ENCODE measurements at places on chromosomes 1 and 21.

DNA sequence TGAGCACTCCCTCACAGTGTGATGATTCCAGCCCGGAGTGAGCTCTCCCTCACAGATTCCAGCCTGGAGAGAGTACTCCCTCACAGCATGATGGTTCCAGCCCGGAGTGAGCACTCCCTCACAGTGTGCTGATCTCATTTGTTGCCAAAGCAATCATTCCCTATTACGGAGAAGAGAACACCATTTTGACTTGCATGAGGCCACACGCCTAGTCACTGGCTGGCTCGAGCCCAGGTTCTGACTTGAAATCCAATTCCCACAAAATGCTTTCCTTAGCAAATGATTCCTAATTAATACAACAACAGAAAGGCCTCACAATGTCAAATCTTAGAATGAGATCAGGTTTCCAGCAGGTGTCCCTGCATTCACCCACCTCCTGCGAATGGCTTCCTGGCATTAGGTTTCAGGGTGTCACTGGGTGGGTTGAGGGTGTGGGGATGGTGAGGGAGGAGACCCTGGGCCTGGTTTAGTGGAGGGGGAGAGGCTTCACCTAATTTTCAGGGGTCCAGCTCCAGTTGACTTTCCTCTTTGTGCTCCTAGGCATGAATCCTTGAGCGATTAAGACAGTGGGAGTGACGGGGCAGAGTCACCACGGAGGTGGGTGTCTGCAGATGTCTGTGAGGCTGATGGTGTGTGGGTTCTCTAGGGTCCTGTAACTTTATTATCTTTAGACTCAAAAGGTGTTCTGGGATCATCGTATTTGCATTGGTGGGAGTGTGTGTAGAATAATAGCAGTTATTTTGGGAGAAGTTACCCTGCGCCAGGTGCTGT is 158.5 kb downstream of the KCNJ6 start:
- no peak for DNase-seq

DNA sequence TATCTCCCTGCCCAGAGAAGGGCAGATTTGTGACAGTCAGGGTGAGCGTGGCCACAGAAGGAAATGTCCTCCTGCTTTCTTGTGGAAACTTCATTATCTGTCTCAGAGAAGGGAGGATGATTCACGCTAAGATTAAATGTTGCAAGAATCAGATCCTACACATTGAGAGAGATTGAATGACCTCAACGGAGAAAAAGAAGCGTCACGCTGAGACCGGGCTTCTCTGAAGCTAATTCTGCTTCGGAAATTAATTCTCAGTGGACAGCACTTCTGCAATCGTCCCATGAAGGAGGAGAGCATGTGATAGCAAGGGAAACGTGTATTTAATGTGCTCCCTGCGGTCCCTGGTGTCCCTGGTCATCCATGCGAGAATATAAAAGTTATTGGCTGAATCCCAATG is 19.8 kb upstream of the C1orf21 start:
- DNase-seq = no peak

- no peak for DNase-seq
Measured at GRCh38 chr1:224256640-224257039, 73.3 kb downstream of the NVL start.

- no peak for DNase-seq
Measured at GRCh38 chr1:42258218-42258617, 76.8 kb downstream of the FOXJ3 start.

- DNase-seq = no peak
Measured at GRCh38 chr21:31216206-31216605, 127.9 kb downstream of the TIAM1 start.

DNA sequence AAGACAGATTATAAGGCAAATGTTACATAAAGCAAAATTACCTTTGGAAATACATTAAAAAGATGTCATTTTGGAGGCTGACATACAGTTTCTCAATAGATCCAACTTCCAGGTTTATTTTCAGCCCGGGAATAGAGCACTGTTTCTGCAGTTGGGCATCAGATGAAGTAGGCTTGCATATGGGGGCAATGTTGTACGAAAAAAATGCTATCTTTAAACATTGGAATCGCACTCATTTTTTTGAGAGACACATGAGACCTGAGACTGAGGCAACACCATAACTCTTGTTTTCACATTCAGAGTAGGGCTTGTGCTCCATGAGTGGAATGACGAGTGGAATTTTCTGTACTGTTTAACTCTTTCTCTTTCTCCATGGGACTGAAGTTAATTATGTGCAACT is 122.4 kb upstream of the ZRANB2 start:
- no peak for DNase-seq

DNA sequence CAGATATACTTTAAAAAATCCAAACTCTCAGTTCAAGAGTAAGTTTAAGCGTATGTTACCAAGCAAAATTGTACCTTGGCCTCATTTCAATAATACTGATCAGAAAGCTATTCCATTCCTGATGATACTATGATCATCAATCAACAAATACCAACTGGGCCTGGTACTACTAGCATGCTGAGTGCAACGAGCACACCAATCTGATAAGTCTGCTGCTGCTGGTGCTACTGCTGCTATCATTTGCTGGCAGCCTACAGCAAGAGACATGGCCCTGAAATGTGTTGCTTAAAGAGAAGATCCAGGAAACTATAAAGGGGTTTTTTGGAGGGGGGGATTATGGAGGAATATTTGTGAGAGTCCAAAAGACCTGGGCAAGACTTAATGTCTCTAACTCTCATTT is 39.7 kb downstream of the NME7 start:
- DNase-seq = no peak

DNA sequence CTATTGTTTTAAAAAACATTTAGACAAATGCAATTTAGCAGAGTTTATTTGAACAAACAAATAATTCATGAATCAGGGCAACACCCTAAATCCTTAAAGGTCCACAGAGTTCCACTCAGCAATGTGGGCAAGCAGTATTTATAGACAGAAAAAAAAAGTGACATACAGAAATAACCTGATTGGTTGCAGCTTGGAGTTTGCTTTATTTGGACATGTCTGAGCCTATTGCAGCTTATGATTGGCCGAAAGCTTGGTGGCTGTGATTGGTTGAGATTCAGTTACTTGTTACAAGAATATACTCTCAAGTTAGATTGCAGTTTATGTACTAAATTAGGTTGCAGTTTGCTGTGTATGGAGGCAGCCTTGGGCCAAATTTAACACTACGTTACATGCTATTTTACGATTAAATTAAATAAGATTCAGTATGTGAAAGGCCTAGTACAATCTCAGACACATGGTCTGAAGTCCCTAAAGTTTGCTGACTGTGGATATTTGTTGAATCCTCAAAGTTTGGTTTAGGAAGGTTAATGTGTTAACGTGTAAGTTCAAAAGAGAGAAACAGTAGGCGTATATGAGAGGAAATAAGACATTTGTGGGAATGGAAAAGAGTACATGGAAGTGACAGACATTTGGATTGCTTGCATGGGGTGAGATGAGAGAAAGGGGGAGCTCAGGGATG is 6.9 kb upstream of the CAMSAP2 start:
- no peak for DNase-seq

DNA sequence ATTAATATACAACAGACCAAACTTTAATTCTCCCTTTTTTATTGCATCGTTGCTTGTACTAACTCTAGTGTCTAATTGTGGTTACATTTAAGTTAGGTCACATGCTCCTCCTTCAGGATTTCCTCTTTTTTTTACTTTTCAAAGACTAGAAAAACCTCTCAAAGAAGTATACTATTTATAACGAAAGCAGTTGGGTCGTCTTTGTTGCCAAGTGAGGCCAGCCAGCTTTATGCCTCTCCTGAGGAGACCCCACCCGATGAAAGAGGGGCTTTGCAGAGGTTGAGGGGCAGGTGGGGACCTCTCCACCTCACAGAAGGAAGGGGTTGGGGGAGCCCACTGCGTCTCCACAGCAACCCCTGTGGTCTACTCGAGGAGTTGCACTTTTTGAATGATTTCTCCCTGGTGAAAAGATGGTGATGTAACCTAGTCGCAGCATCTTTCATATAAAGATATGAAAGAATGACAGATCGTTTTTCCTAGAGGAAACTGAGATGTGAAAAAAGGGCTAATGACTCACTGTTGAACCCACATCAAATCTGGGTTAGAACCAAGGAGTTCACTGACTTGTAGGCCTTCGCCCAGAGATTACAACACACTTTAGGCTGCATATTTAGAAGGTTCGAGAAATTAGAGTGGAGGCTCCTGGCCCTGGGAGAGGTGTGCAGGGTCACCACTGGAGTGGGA is 6.4 kb downstream of the TGFB2 start:
- DNase-seq = no peak

DNA sequence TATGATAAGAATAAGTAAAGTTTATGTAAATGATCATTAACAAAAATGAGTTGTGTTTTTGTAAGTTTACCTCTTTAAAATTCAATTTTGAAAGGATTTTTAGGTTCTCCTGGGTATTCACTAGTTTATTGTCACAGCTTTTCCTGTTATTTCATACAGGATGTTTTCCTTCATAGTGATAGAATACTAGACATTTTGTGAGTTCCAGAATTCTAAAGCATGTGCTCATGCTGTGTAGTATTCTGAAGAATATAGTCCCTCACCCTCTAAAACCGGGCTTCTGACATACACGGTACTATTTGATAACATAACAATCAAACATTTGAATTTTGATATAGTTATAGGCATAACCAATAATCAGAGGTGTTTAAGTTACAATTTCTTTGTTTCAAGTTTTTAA is 10.7 kb downstream of the LRRC8C start:
- no peak for DNase-seq

- no peak for DNase-seq
Measured at GRCh38 chr1:21782349-21782867, 541 bp downstream of the USP48 start.

DNA sequence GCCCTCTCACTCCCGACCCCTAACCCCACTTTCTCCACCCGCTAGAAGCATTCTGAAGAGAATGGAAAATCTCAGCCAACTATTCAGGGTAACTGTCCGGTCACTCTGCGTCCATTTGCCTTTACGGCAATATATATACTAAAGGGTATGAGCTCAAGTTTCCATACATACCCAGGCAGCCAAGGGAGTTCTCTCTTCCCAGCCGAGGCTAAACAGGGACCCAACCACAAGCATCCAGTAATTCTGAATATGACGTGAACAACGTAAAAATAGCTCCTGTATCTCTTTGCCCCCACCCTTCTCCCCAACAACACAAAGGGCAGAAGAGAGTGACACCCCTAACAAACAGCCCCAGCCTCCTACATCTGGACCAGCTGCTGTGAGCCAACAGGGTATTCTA is 67.7 kb downstream of the SSBP3 start:
- no peak for DNase-seq

GRCh38 chr1:228882771-228883450 is 147.6 kb downstream of the RHOU start:
- no peak for DNase-seq

GRCh38 chr1:245007852-245008251 is 143.5 kb upstream of the HNRNPU start:
- DNase-seq = no peak

DNA sequence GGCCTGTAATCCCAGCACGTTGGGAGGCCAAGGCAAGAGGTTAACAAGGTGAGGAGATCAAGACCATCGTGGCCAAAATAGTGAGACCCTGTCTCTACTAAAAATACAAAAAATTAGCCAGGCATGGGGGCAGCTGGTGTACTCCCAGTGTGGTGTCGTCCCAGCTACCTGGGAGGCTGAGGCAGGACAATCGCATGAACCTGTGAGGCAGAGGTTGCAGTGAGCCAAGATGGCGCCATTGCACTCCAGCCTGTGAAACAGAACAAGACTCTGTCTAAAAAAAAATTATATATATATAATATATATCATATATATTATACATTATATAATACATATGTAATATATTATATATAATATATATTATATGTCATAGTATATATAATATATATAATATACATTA is 249.2 kb upstream of the TPTE start:
- no peak for DNase-seq

GRCh38 chr1:28973596-28974421 is 59.4 kb downstream of the EPB41 start:
- no peak for DNase-seq

GRCh38 chr1:208237241-208237640 is 6.9 kb downstream of the PLXNA2 start:
- no peak for DNase-seq

- DNase-seq = no peak
Measured at GRCh38 chr1:234512451-234512861, 33.5 kb upstream of the TARBP1 start.

DNA sequence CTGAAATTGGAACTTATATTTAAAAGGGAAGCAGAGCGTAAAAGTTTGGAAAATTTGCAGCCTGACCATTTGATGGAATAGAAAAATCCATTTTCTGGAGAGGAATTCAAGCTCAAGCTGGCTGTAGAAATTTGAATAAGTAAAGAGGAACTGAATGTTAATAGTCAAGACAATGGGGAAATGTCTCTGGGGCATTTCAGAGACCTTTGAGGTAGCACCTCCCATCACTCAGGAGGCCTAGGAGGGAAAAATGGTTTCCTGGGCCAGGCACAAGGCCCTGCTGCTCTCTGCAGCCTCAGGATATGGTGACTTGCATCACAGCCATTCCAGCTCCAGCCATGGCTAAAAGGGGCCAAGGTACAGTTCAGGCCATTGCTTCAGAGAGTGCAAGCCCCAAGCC is 17.6 kb upstream of the TSHB start:
- no peak for DNase-seq

- DNase-seq = no peak
Measured at GRCh38 chr1:171139890-171140289, 45.2 kb upstream of the FMO2 start.

GRCh38 chr1:38201431-38201830 is 154.8 kb upstream of the POU3F1 start:
- DNase-seq = no peak

GRCh38 chr1:213154056-213154685 is 103.1 kb downstream of the RPS6KC1 start:
- DNase-seq = no peak

- no peak for DNase-seq
Measured at GRCh38 chr21:31299291-31300147, 44.5 kb downstream of the TIAM1 start.

DNA sequence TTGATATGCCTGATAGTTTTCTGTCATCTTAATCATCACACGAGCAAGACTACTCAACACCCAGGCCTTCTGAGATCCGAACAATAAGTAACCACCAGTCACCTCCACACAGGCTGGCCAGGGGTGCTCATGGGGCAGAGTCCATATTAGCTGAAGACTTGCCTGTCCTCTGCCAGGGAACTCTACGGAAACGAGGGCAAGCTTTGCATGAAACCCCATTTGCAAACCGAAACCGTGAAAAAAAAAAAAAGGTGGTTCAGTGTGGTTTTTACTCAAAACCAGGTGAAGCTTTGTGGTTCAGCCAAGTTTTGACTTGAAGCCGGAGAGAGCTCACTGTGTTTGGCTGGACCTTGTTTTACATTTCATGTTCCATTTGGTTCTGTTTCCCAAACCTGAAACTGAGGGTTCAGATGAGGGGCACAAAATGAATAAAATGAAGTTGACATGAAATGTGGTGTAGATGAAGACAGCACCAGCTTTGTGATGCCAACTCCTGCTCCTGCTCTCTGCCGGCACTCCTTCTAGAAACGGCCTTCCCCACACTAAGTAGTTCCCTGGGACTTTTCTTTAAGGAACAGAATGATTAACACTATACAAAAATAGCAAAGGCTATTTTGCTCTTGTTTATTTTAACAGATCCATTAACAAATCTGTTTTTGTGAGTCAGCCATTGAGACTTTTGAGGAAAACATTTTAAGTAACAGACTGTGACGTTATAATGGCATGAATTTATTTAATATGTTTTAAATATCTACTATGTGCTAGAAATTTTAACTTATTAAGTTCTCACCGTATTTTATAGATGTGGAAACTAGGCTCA is 74.7 kb downstream of the RUNX1 start:
- no peak for DNase-seq

GRCh38 chr1:39647247-39647646 is 7.8 kb upstream of the HEYL start:
- no peak for DNase-seq

- no peak for DNase-seq
Measured at GRCh38 chr1:47696404-47696736, 258.5 kb downstream of the FOXD2 start.

Data from stimulated activated CD4-positive, alpha-beta T cell treated with anti-CD3 and anti-CD28 coated beads, Interleukin-15, amount 100 ng/mL, for 1 hour (primary cell).